B cell (primary cell): ENCODE measurements at places on chromosomes 13 and 19. TPM values are rescaled to one million over a fixed set of nuclear protein-coding genes. Genes with fewer than 3 reads are reported as not detected.

GRCh38 chr13:99014522-99014921 lies 36.7 kb upstream of the DOCK9 start:
- H3K36me3 ChIP-seq: no peaks in the 10 kb centered on the region
- no peak overlapping the region for H3K27ac ChIP-seq
- no peaks in the 10 kb centered on the region for H3K4me1 ChIP-seq
- H3K27me3 ChIP-seq: no peaks in the 10 kb centered on the region
- H3K4me3 ChIP-seq: no peak overlapping the region

- no peak for DNase-seq
- no peak overlapping the region for H3K4me3 ChIP-seq
- H3K36me3 ChIP-seq: no peaks in the 10 kb centered on the region
- H3K4me1 ChIP-seq: peaks cover 26% of the 10 kb centered on the region
Measured at GRCh38 chr13:66888698-66889097, 341.4 kb downstream of the PCDH9 start.

GRCh38 chr19:48135411-48135810 lies 24.8 kb upstream of the PLA2G4C start:
- no peaks in the 10 kb centered on the region for H3K4me1 ChIP-seq
- H3K4me3 ChIP-seq: no peak overlapping the region
- H3K36me3 ChIP-seq: no peaks in the 10 kb centered on the region

The KANK2 gene
- 15.2 and 18.9 TPM in 2 replicates for total RNA-seq

DNA sequence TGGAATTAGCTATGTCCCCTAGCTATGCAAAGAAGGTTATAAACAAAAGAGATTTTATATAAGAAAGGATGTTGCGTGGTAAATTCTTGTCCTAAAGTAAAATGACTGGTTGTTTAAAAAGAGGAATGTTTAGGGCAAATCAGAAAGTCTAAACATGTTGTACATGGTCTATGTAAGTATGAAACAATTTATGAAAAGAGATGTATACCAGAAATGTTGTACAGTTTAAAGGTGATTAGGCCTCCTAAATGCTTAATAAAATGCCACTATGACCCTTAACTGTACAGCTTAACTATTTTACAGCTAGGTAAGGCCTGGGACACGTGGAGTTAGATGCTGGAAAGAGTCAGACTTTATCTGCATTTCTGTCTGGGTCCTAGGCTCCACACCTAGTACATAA lies 775.9 kb upstream of the KLHL1 start:
- no peaks in the 10 kb centered on the region for H3K27me3 ChIP-seq
- no peak overlapping the region for H3K4me3 ChIP-seq
- H3K4me1 ChIP-seq: no peaks in the 10 kb centered on the region
- no peaks in the 10 kb centered on the region for H3K36me3 ChIP-seq
- H3K27ac ChIP-seq: no peak overlapping the region

GRCh38 chr13:105365831-105366230 lies 1169.6 kb downstream of the EFNB2 start:
- DNase-seq: no peak
- no peaks in the 10 kb centered on the region for H3K4me1 ChIP-seq
- no peaks in the 10 kb centered on the region for H3K27me3 ChIP-seq

DNA sequence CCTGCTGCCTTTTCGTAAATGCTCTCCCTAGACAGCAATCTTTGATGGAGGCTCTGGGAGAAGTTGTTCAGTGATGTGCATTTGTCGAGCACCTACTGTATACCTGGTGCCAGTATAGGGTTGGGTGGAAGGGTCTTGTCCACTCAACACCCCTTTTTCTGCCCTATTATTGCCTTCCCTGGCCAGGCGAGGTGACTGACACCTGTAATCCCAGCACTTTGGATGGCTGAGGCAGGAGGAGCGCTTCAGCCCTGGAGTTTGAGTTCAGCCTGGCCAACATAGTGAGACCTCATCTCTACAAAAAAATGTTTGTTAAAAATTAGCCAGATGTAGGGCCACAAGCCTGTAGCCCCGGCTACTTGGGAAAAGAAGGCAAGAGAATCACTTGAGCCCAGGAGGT lies 49.3 kb downstream of the NFIC start:
- no peak overlapping the region for H3K27ac ChIP-seq
- DNase-seq: no peak
- H3K4me3 ChIP-seq: no peak overlapping the region
- H3K36me3 ChIP-seq: no peaks in the 10 kb centered on the region
- H3K27me3 ChIP-seq: no peaks in the 10 kb centered on the region
- no peaks in the 10 kb centered on the region for H3K4me1 ChIP-seq

GRCh38 chr19:56324436-56324835 lies 9.8 kb upstream of the ZSCAN5A start:
- no peak overlapping the region for H3K27ac ChIP-seq
- DNase-seq: no peak
- H3K4me3 ChIP-seq: no peak overlapping the region
- H3K36me3 ChIP-seq: no peaks in the 10 kb centered on the region
- H3K4me1 ChIP-seq: peaks cover 9% of the 10 kb centered on the region
